ENCODE measurements at places on chromosomes 5 and 9.

DNA sequence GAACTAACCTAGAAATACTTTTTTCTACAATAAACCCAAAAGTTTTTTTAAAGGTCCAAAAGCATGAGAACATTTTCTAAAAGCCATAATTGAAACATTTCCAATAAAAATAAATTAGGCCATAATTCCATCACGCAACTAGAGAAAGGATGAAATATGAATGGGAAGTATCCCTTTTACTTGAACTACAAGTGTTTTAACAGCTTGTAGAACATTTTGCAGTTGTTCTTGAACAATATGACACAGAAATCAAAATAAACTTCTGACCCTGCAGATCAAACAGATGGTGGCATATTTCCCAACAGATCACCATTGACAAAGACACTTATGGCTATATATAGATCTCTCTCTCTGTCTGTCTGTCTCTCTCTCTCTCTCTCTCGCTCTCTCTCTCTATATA lies 624.4 kb downstream of the PSAT1 start:
- no peaks in the 10 kb centered on the region for H3K27me3 ChIP-seq
- H3K4me3 ChIP-seq = no peak overlapping the region
- DNase-seq = no peak
- H3K27ac ChIP-seq = no peak overlapping the region
- no peaks in the 10 kb centered on the region for H3K36me3 ChIP-seq

DNA sequence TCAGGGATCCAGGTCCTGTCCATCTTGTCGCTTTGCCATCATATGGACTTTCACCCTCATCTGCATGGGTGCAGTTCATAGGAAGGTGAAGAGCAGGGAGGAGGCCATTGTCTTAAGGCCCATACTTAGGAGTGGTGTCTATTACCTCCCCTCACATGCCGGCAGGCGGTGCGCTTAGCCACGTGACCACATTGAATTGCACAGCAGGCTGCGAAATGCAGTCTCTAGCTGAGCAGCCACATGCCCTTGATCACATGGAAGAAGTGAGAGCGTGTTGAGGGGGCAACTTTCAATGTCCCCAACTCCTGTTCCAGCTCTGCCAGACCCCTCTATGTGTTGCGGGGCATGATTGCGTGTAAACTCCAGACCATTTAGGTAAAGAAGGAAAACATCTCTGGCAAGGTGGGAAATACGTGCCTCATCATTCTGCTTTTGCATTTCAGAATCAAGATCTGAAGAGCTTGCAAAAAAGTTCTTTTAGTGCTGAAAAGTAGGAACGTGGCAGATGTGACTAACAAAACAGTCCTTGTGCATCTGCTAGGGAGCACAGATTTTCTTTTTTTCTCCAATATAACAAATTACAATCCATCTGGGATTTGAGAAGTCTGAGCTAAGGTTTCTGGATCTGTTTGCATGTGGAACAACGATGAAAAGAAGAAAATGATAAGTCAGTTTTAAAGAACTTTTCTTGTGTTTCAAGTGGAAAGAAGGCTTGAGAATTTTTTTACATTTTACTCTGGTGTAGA lies 34.4 kb downstream of the ROPN1L start:
- H3K27me3 ChIP-seq = no peaks in the 10 kb centered on the region
- no peaks in the 10 kb centered on the region for H3K36me3 ChIP-seq
- no peaks in the 10 kb centered on the region for H3K4me1 ChIP-seq
- H3K4me3 ChIP-seq = no peak overlapping the region

DNA sequence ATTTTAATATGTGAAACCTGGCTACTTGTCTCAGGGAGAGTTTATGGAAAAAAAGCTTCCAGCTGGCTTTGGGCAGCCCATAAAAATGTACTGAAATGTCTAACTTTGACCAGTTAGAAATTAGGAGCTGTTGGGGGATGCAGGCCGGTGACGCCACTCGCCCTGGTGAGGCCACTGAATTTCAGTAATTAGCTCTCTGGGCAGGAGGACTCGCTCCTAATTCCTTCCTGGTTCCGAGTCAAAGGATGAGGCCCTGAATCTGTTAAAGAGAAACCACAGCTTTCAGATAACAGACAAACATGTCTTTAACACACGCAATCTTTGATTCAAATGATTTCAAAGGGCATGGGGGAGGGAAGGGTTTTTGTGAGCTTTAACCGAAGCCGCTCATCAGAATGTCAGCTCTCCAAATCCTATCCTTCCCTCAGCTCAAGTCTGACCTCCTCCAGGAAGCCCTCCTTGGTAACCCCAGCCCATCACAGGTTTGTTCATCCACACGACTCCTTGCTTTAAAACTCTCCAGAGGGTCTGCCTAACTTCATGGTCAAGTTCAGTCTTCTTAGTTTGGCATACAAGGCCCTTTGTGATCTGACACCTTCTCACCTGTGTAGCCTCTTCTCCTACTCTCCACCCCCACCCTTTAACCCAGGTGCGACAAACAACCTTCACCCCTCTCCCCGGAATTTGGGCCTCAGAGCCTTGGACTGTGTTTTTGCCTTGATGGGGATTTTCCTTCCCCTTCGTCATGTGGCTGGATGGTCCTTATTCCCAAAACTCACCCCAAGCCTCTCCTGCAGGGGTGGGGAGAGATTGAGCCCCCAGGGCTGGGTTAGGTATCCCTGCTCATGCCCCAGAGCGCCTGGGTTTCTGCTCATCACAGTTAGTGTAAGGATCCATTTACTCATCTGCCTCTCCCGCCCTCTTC lies 13.6 kb upstream of the PHF19 start:
- H3K36me3 ChIP-seq = no peaks in the 10 kb centered on the region
- DNase-seq = no peak
- no peak overlapping the region for H3K4me3 ChIP-seq
- no peak overlapping the region for H3K27ac ChIP-seq
- H3K27me3 ChIP-seq = no peaks in the 10 kb centered on the region
- H3K4me1 ChIP-seq = peaks cover 9% of the 10 kb centered on the region

GRCh38 chr5:169242849-169243186 lies 58.1 kb downstream of the SLIT3 start:
- no peaks in the 10 kb centered on the region for H3K36me3 ChIP-seq
- no peak for DNase-seq
- no peak overlapping the region for H3K4me3 ChIP-seq
- no peaks in the 10 kb centered on the region for H3K27me3 ChIP-seq
- no peak overlapping the region for H3K27ac ChIP-seq

DNA sequence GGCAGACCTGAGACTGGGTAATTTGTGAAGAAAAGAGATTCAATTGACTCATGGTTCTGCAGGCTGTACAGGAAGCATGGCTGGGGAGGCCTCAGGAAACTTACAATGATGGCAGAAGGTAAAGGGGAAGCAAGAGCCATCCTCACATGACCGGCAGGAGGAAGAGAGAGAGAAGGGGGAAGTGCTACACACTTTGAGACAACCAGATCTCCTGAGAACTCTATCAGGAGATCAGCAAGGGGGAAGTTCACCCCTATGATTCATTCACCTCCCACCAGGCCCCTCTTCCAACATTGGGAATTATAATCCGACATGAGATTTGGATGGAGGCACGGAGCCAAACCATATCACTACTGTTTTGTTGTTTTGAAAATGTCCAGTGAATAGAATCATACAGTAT lies 110.2 kb downstream of the DAPK1 start:
- no peak for DNase-seq
- no peak overlapping the region for H3K27ac ChIP-seq
- no peaks in the 10 kb centered on the region for H3K27me3 ChIP-seq
- H3K4me1 ChIP-seq = peaks cover 18% of the 10 kb centered on the region

GRCh38 chr9:120915854-120916470 lies 10.6 kb downstream of the TRAF1 start:
- H3K4me3 ChIP-seq = no peak overlapping the region
- H3K4me1 ChIP-seq = no peaks in the 10 kb centered on the region
- no peak for DNase-seq
- no peaks in the 10 kb centered on the region for H3K36me3 ChIP-seq
- no peaks in the 10 kb centered on the region for H3K27me3 ChIP-seq

GRCh38 chr5:177471610-177472356 lies 1.7 kb downstream of the DBN1 start:
- no peaks in the 10 kb centered on the region for H3K36me3 ChIP-seq
- H3K27me3 ChIP-seq = no peaks in the 10 kb centered on the region
- H3K27ac ChIP-seq = no peak overlapping the region
- DNase-seq = no peak

- H3K27me3 ChIP-seq = no peaks in the 10 kb centered on the region
- H3K27ac ChIP-seq = peak overlapping the region; percentile 97
- peak overlapping the region; percentile 1 for H3K4me3 ChIP-seq
- peak; percentile 84 for DNase-seq
Measured at GRCh38 chr9:6757132-6757455, 679 bp upstream of the KDM4C start.

Data from body of pancreas (tissue), 4 donors.